ELF-1 (cell line): ENCODE measurements at places on chromosomes 3 and 15.

GRCh38 chr3:10708216-10708893 lies 107.7 kb upstream of the SLC6A11 start:
- DNase-seq = no peak

DNA sequence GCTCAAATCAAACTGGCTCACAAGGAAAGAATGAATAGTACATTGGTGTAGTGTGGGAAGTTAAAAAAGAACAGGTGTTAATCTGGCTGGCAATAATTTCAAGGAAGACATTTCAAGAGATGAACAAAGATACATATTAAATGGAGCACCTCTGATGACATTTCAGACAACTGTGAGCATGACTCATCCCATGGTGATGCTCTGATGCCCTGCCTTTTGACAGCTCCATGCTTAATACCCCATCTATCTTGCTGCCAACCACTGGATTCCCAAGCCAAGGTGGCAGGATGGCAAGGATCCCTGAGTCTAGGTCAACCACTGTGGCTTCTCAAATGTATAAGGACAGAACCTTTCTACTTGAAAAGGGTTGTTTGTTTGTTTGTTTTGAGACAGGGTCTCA lies 29.3 kb downstream of the LRRC2 start:
- no peak for DNase-seq

GRCh38 chr3:114698146-114699105 lies 404.6 kb downstream of the TIGIT start:
- DNase-seq = no peak

GRCh38 chr3:72270072-72270681 lies 485.2 kb upstream of the PROK2 start:
- peak; percentile 56 for DNase-seq
